ENCODE measurements at places on chromosomes 12 and 14.

GRCh38 chr12:6730169-6730568 lies 6.3 kb downstream of the COPS7A start:
- no peak for DNase-seq

DNA sequence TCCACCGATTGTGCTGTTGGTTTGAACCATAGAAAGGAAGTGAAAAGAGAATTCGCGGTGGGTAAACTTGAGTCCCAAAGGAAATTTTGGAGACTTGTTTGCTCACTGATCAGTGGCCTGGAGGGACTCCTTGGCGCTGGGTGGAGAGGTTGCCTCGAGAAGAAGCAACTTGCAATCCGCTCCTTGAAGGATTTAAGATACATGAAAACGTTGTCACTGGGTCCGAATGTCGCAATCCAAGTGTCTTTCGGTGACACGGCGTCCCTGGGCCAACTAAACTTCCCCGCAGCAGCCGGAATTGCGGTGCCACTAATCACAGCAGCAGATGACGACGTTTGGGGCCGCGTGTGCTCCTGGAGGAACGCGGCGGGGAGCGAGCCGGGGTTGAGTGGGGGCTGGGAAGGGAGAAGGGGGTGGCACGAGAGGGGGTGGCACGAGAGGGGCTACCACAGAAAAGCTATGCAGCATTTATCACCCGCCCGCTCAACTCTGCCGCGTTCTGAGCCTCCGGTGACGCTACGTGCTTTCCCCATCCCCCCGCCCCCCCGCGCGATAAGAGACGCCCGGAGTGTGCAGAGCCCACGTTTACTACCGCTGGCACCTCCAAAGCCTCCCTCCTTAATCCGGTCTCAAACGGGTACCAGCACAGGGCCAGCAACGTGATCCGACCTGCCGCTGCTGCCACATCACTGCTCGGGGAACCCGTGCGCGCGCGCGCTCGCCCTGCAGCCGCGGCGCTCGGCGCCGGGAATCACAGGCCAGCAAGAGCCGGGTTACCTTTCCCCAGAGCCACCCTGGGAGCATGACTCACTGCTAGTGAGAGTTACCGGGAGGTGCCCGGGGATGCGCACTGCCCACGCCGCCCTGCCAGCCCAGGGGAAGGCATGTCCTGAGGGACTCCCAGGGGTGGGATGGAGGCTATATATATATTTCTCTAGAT lies 833 bp upstream of the BHLHE41 start:
- no peak for DNase-seq

GRCh38 chr14:100585448-100586152 lies 1.6 kb downstream of the BEGAIN start:
- no peak for DNase-seq

DNA sequence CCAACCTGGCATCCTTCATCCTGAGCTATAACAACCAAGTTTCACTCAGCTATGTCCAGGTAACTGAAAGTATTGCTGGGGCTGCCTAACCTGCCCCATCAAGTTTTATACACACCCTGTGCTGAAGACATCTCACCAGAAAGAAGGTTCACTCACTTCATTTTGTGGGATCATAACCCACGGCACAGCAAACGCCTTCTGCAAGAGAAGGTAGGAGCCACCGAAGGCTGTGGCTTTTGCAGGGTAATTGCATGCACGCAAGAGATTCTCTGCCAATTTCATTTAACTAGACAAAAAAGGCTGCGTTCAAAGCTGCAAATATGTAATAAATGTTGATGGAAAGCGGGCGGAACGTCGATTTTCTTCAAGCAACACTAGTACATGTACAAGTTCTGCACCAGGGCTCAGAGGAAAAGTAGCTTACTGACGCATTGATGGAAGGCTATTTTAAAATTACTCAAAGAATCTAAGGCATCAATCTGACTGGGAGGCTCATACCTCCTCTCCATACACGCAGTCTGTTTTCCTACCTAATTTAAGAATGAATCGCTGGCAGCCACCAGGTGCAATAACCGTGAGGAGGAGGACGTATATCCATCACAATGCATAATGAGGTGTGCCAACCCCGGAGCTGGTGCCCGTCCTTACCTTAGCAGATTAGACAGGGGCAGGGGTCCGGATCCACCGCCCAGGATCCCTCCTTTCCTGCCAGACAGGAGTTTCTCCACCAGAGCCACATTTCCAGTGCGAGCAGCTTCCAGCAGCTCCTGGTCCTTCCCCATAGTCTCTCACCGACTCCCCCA lies 1.1 kb downstream of the ANKS1B start:
- no peak for DNase-seq

- DNase-seq = no peak
These were observed 32.9 kb downstream of the SLC15A4 start for GRCh38 chr12:128790653-128791373.

DNA sequence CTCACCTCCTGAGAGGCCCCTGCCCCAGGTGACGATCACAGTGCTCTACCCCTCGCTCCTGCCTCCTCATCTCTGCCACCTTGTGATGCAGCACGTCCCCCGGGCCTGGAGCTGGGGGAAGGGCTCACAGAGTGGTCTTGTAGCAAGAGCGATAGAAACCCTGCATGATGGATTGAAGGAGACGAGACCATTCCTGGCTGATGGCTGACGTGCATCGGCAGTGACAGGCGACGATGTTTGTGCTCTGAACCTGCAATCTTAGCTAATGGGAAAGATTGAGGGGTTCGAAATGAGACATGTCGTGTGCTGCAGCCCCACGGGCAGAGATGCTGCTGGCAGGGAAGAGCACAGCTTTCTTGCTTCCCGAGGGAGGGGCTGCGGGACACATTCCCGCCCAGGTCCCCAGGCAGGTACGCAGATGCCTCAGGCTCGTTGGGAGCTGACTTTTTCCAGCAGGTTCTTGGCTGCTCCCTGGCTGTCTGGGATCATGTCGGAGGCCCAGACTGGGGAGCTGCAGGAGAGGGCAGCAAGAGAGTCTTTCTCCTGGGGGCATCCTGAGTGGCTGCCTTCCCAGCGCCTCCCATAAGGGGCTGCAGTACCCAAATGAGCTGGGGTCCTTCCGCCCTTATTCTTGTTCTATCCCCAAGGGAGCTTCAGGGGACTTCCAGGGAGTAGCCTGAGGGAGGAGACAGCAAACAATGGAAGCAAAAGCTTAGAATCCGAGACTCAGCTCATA lies 38.7 kb upstream of the GPATCH2L start:
- no peak for DNase-seq

GRCh38 chr12:126791122-126791521 lies 1475.8 kb upstream of the TMEM132C start:
- DNase-seq = no peak

GRCh38 chr12:5242440-5242839 lies 189.5 kb upstream of the NTF3 start:
- no peak for DNase-seq
